ENCODE measurements at places on chromosomes 12 and 14.

DNA sequence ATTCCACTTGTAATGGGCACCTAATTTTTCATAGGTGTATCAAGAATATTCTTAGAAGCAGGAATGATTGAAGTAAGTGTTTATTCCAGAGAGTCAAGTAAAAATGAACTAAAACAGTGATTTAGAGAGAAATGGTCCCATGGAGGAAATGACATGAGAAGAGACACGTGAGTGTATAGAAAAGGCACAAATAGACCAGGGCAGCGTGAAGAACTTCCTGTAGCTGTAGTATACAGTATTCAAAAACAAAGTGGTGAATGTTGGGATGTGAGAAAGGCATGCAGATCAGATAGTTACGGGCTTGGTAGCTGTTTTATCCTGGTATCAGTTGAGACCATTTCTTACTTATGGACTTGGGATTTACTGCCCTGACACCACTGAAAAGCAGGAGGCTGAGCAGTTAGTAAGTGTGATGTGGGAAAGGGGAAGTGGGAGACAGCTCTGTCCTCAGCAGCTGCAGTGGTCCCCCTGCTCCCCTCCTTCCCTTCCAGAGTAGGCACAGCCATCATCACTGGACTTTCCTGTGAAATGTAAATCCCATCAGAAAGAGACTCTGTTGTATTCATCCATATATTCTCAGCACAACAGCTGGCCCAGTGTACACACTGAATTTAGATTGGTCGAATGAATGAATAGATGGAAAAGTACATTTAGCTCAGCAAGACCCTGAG lies 16.8 kb upstream of the TESPA1 start:
- no peak for DNase-seq

- DNase-seq, result no peak
Measured at GRCh38 chr12:80807640-80808288, 91.1 kb downstream of the MYF5 start.

- DNase-seq, result no peak
Measured at GRCh38 chr12:58074259-58074658, 132.9 kb downstream of the ATP23 start.

GRCh38 chr14:75427482-75428229 lies at the start of gene JDP2:
JDP2 (plus strand) TSS chr14:75428022; CDS start chr14:75437921, 9,899 bp downstream.
- no peak for DNase-seq

- DNase-seq, result no peak
Measured at GRCh38 chr14:103023881-103024473, 33.4 kb downstream of the CDC42BPB start.

- peak; percentile 46 for DNase-seq
Measured at GRCh38 chr12:93089805-93090569, 160.9 kb upstream of the EEA1 start.

GRCh38 chr12:52633383-52633782 lies 15.0 kb upstream of the KRT73 start:
- DNase-seq, result no peak

- DNase-seq, result no peak
Measured at GRCh38 chr14:101476916-101477553, 84.3 kb upstream of the DIO3 start.

GRCh38 chr14:101929096-101929495 lies 35.3 kb upstream of the DYNC1H1 start:
- no peak for DNase-seq

- DNase-seq, result peak; percentile 63
Measured at GRCh38 chr12:89160716-89161123, 191.6 kb downstream of the DUSP6 start.

- no peak for DNase-seq
Measured at GRCh38 chr12:8991371-8992345, 2.3 kb downstream of the KLRG1 start.

DNA sequence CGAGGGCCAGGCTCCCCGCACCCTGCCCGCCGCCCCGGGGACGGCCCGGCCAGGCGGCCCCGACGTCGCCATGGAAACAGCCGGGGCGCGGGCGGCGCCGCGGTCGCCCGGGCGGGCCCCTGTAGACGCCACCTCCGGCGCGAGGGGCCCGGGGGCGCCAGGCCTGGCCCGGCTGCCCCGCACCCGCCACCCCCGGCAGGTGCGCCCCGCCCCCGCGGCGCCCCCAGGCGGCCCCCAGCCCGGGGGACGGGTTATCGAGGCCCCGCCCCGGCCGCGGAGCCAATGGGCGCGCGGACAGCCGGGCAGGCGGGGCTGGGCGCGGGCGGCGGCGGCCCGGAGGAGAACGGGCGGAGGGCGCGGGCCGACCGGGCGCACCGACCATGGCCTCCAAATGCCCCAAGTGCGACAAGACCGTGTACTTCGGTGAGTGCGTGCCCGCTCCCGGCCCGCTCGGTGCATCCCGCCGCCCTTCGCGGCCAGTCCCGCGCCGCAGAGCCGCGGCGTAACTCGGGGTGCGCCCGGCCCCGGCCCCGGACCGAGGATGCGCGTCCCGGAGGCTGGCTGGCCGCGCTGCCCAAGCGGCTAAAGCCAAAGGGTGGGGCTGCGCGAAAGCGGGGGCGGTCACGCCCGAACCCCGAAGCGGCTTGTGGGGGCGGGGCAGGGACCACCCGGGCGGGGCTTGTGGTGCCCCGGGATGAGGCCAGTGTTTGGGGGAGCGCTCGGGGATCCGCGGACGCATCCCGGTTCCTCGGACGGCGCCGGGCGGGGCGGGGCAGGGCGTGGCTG lies at the start of gene CRIP2:
Gene CRIP2 (plus strand): TSS at position 339 of the 786 bp plus-strand sequence. CDS start 42 bp downstream, at position 381.
- no peak for DNase-seq

DNA sequence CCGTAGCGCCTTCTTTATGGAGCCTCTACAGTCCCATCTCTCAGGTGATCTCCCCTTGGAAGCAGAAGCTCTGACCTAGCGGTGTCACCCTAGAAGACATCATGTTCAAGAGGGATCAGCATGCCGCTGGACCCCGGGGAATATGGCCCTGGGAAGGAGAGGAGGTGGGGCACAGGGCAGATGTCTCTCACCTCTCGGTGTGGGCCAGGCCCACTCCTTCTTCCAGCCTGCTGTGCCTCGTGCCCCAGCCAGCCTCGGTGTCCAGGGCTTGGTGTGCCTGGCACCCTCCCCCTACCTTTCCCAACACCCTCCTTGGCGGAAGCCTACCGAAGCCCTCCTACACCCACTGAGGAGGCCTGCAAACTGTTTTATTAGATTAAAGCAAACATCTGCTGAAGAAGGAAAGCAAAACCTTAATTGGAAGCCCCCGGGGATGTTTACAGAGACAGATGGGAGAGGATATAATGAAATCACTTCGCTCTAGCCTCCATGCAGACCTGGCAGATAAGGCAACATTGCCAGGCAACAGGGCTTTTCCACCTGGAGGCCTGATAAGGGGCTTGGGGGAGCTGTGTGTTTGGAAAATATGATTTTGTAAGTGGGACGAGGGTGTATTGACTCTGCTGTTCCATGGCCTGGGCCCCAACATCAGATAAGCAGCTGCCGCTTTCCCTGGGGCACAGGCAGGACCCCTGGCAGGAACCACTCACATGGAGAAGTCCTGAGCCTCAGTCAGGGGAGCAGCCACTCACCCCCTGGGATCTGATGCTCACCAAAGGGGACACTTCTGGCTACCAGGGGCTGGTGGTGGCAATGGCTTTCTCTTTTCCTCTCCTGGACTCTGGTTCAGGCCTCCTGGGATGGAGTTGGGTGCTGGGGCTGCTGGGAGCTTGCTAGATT lies 5.7 kb upstream of the CHGA start:
- no peak for DNase-seq

- DNase-seq, result no peak
Measured at GRCh38 chr12:119374635-119375034, 40.1 kb downstream of the CCDC60 start.

DNA sequence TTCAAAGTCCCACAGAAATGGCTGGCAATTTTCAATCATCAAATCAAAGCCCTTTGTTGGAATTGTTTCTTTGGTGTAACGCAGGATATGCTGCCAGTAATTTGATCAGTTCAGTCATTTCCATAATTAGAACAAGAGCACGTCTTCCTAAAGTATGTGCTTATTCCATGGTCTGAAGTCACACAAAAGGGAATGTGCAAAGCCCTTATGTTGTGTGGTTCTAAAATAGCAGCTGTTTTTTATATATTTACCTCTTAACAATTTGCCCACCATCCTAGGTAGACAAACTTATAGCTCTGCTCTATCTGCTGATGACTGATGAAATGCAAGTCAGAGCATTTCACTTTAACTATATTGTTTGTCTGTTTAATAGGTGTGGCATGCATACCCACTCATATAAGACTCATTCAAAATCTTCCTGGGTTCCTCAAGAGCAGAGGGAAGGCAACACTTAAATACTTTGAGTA lies 176.1 kb upstream of the SLC38A2 start:
- no peak for DNase-seq

GRCh38 chr12:94074216-94074979 lies 74.0 kb upstream of the PLXNC1 start:
- DNase-seq, result no peak

- DNase-seq, result no peak
Measured at GRCh38 chr12:2826721-2827515, 7.9 kb downstream of the NRIP2 start.

DNA sequence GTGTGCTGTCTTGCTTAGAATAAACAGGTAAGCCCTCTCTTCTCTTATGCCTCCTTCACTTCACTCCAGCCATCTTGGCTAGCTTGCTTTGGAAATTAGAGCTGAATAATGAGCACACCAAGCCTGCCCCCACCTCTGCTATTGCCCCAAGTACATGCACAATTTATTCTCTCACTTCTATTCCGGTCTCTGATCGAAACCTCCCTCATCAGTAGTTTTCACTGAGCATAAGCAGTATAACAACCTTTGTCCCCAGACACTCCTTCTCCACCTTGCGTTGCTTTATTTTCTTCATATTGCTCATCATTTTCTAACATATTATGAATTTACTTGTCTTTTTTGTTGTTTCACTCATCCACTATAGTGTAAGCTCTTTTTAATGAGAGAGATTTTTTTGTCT lies 253.4 kb downstream of the GXYLT1 start:
- DNase-seq, result no peak

- DNase-seq, result no peak
Measured at GRCh38 chr12:92136026-92136730, 9.5 kb downstream of the BTG1 start.

GRCh38 chr14:74841230-74842207 lies 34.4 kb downstream of the PROX2 start:
- no peak for DNase-seq

- no peak for DNase-seq
Measured at GRCh38 chr14:70722418-70722817, 80.7 kb downstream of the TTC9 start.

GRCh38 chr14:44463356-44464004 lies 43.6 kb downstream of the FSCB start:
- no peak for DNase-seq
